ENCODE measurements at places on chromosomes 3 and 15. TPM values are rescaled to one million over a fixed set of nuclear protein-coding genes. Genes with fewer than 3 reads are reported as not detected.

Gene HHLA2
- not detected for total RNA-seq

Gene A4GNT
- not detected for total RNA-seq

Gene EIF4E3
- 14.0 TPM for total RNA-seq

Gene CCDC80
- total RNA-seq: 22.7 TPM

Gene IL17RB
- 1.7 TPM for total RNA-seq

Gene FAM3D
- 1.4 TPM for total RNA-seq

GRCh38 chr3:146037697-146038096 lies 123.3 kb downstream of the PLOD2 start:
- no peak overlapping the region for H3K4me3 ChIP-seq
- no peak for DNase-seq
- no peaks in the 10 kb centered on the region for H3K4me1 ChIP-seq
- no peaks in the 10 kb centered on the region for H3K27me3 ChIP-seq

- peak; percentile 62 for DNase-seq
- H3K27me3 ChIP-seq: peaks cover 4% of the 10 kb centered on the region
- no peak overlapping the region for H3K4me3 ChIP-seq
- peaks cover 5% of the 10 kb centered on the region for H3K36me3 ChIP-seq
- no peak overlapping the region for H3K27ac ChIP-seq
Measured at GRCh38 chr15:93067649-93068085, 21.3 kb downstream of the RGMA start.

- peak within 1 kb of the TSS; percentile 62 for H3K4me3 ChIP-seq
- peak within 1 kb of the TSS; percentile 74 for H3K27ac ChIP-seq
- DNase-seq: no peak
- no peaks in the 10 kb centered on the region for H3K36me3 ChIP-seq
Measured at GRCh38 chr15:71114887-71115566, at the start of gene THSD4. Gene THSD4, plus strand, starts transcription at chr15:71115471.

- H3K4me1 ChIP-seq: no peaks in the 10 kb centered on the region
- H3K36me3 ChIP-seq: peaks cover 20% of the 10 kb centered on the region
- no peak overlapping the region for H3K4me3 ChIP-seq
- no peaks in the 10 kb centered on the region for H3K27me3 ChIP-seq
- no peak overlapping the region for H3K27ac ChIP-seq
Measured at GRCh38 chr3:123576122-123576521, 8.7 kb downstream of the HACD2 start.

- H3K4me3 ChIP-seq: no peak overlapping the region
- no peaks in the 10 kb centered on the region for H3K36me3 ChIP-seq
- peak overlapping the region; percentile 25 for H3K27ac ChIP-seq
- DNase-seq: no peak
- H3K4me1 ChIP-seq: peaks cover 59% of the 10 kb centered on the region
- no peaks in the 10 kb centered on the region for H3K27me3 ChIP-seq
Measured at GRCh38 chr15:51879555-51879954, 50.1 kb downstream of the TMOD3 start.

DNA sequence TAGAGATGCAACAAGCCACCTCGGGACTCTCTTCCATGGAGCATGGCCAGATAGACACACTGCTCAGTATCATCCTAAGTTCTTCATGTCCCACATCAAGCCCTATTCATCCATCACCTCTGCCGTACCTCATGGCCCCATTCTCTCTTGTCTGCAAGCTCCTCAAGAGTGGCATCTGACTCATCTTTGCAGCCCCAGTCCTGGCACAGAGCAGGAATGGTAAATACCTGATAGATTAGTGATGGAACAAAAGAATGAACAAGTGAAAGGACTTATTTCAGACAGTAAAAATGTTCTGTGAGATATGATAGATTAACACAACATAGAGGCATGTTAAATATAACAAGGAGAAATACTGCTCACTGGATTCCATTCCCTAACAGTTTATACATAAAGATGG lies 176.4 kb downstream of the ISL2 start:
- H3K4me3 ChIP-seq: no peak overlapping the region
- no peaks in the 10 kb centered on the region for H3K27me3 ChIP-seq
- H3K36me3 ChIP-seq: no peaks in the 10 kb centered on the region
- H3K4me1 ChIP-seq: no peaks in the 10 kb centered on the region
- no peak for DNase-seq

GRCh38 chr3:127792541-127793292 lies 29.6 kb downstream of the MGLL start:
- H3K36me3 ChIP-seq: no peaks in the 10 kb centered on the region
- H3K27ac ChIP-seq: no peak overlapping the region
- no peak for DNase-seq
- no peaks in the 10 kb centered on the region for H3K27me3 ChIP-seq
- peaks cover 33% of the 10 kb centered on the region for H3K4me1 ChIP-seq
- no peak overlapping the region for H3K4me3 ChIP-seq
